ENCODE measurements at places on chromosomes 4 and X. TPM values are rescaled to one million over a fixed set of nuclear protein-coding genes. Genes with fewer than 3 reads are reported as not detected.
A peak's percentile ranks its signal among the peaks of the same experiment; 100 is the strongest.

The RIPPLY1 gene
- not detected for polyA plus RNA-seq

The PDLIM3 gene
- 23.6 TPM for polyA plus RNA-seq

The GPR82 gene
- 0.11 TPM for polyA plus RNA-seq

DNA sequence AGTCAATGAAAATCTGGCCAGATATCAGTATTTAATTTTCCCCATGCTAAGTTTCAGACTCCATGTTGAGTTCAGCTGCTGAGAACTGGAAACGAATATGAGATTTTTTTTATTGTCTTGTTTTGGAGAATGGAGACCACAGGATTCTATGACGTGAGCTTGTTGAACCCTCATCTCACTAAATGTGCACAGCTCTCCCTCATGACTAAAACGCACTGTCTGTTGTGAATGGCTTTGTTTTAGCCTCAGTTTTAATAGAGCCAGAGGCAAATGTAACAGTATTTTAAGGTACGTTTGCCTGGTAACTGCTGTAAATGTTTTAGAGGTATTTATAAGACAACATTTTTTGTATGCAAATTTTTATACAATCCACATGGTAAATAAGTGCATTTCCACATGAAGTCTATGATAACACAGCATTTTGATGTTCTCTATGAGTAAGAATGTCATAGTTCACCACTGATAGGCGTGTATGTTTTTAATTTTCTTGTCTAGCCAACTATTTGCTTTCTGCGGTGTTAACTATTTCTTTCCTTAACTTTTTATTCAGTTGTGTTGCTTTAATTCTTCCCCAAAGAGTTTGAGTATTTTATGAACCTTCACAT is 1159.3 kb upstream of the TENM3 start:
- no peak for DNase-seq

DNA sequence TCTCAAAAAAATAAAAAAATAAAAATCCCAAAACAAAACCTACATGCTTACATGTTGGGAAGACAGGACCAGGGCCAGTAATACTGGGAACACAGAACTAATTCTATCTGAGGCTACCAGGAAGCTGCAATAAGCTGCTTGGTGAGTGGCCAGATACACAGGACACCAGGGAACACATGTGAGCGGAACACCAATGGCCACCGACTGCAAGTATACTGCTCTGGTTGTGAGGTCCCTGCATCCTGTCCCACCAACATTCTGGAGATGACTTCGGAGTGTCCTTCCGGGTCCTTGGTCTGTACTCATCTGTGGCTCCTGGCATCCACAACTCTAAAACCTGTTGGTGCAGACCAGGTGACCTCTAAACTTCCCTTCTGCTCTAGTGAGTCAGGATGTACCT is 2.7 kb downstream of the TNIP2 start:
- no peak for DNase-seq

- DNase-seq = no peak
Observed at GRCh38 chrX:148512453-148512852, 12.0 kb downstream of the AFF2 start.

DNA sequence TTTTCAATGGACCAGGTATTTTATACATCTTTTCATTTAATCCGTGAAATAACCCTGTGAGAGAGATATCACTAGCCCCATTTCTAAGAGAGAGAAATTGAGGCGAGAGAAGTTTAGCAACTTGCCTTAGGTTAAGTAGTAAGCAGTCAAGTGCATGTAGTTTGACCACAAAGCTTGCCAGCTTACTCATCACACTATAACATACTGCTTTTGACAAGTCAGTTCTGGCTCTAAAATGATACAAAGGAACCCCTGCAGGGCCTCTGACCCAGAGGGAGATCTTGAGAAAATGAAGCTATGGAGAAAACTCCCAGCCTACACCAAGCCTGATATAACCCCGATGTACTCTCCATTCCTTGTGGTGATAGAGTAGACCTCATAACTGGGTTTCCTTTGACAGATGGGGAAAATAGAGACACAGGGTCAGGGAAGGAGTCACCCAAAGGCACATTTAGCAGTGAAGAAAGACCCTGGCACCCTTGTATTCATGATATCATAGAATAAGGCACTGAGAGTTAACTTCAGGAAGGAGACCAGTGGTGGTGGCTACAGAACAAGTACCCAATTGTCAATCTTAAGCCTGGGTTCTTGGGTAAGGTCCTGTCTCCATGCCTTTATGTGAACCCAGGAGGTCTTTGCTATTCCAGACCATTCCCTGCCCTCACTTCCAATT is 60.2 kb upstream of the MSN start:
- no peak for DNase-seq

DNA sequence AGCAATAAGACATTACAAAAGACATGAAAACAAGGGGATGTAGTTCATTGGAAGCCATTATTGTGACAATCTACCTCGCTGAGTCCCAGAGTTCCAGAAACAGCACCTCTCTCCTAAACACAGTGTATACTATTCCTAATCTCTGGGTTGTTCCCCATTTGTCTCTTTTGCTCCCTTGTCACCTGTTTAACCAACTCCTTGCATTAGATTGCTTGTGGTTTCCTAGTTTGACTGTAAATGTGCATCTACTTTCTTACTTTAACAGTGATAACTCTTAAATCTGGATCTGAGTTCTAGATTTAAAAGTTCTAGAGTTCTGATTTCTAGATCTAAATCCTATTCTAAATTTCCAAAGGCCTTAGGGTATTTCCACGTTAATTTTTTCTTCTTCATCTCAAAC is 71.6 kb upstream of the TET2 start:
- no peak for DNase-seq

DNA sequence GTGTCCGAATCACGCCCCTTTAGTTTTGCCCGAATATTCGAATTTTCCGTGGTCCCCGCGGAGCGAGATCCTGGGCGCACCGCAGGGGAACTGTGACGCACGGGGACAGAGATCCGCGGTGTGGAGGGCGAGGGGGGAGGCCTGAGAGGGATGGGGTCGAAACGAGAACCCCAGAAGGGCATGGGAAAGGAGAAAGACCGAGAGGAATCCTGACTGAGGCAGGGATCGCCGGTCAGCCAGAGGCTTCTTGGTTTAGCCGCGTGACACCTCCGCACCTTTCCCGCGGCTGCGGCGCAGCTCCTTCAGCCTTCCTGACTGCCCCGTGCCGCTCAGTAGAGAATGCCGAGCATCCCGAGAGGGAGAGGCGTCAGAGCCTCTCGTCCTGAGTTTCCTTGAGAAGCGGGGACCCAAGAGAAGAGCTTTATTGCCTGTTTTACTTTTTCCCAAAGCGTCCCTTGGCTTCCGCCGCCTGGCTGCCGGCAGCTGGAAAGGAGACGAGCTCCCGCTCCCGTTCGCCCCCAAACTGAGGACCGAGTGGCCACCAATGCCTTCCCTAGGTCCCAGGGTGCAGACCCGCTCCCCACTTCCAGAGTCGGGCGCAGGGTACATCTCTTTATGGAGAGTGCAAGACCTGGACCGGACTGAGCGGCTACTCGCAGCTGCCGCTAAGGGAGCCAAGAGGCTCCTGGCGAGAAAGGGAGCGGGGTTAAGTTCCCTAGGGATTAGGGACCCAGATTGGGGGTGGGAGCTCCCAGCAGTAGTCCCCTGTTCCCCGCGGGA is 911 bp upstream of the GPR50 start:
- no peak for DNase-seq

DNA sequence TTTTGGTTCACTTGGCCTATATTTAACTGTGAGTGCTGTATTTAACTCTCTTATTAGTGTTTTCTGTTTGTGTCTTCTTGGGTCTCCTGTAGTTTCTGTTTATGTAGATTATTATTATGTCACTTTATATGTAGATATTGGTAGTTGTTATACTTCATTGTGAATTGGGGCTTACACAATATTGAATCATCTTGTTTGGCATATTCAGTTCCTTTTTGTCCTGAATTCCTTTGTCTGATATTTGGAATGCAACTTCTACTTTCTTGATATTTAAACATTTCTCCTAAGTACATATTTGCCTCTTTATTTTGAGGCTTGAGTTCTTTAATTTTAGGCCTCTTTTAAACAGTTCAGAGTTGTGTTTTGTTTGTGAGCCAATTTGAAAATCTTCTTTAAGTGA is 544.8 kb upstream of the ADGRL3 start:
- DNase-seq = no peak

GRCh38 chr4:184097241-184097605 is 120.5 kb downstream of the ENPP6 start:
- peak; percentile 11 for DNase-seq

DNA sequence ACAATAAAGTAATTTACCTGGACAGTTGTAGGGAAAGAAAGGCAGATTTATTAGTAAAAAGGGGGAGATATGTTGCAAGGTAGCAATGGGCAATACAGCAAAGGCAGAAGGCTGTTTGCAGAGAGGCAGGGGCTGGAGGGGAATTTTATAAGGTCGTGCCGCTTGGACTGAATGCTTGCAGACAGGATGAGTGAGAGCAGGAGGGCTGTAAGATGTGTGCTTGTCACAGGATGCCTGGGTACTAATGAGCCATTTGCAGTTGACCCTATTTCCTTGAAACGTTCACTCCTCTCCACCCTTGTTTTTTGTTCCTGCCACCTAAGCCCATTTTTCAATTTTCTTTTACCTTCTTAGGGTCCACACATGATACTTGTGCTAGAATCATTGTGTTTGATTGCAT is 214.7 kb downstream of the TRAM1L1 start:
- no peak for DNase-seq

- DNase-seq = no peak
Observed at GRCh38 chrX:134891652-134892051, 99.1 kb upstream of the SMIM10 start.
